ENCODE measurements at places on chromosomes 7 and 10.

- DNase-seq, result no peak
Measured at GRCh38 chr10:61857746-61858145, 43.8 kb upstream of the ARID5B start.

DNA sequence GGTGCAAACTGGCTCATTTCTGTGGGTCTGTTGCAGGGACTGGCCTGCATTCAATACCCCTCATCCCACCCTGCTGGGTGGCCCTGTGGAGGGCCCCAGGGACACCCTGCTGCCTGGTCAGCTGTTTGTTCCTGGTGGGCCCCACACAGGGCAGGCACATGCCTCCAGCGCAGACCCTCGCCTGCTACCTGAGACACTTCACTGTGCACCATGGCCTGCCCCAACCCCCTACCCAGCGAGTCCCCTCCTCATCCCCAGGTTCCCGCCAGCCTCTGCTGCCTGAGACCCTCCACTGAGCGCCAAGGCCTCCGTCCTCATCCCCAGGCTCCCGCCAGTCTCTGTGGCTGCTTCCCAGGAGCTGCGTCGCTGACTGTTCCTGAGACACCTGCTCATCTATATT is 16.8 kb downstream of the GPR146 start:
- no peak for DNase-seq

DNA sequence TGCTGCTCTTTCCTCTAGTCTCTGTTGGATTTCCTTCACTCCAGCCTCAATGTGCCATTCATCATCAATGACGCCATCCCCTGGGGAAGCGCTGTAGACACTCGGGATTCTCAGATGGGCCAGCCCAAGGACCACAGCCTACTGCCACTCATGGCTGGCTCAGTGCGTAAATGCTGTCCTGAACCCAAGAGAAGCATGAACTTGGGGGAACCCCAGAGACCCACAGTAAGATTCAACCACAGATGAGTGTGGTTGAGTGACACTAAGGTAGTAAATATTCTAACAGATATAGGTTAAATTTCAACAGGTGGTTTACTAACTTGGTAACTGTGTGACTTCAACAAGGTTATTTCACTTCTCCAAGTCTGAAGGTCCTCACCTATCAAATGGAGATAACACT is 304.1 kb downstream of the GRM8 start:
- DNase-seq, result no peak

- DNase-seq, result peak; percentile 14
Measured at GRCh38 chr7:8190119-8190895, 71.7 kb downstream of the ICA1 start.

DNA sequence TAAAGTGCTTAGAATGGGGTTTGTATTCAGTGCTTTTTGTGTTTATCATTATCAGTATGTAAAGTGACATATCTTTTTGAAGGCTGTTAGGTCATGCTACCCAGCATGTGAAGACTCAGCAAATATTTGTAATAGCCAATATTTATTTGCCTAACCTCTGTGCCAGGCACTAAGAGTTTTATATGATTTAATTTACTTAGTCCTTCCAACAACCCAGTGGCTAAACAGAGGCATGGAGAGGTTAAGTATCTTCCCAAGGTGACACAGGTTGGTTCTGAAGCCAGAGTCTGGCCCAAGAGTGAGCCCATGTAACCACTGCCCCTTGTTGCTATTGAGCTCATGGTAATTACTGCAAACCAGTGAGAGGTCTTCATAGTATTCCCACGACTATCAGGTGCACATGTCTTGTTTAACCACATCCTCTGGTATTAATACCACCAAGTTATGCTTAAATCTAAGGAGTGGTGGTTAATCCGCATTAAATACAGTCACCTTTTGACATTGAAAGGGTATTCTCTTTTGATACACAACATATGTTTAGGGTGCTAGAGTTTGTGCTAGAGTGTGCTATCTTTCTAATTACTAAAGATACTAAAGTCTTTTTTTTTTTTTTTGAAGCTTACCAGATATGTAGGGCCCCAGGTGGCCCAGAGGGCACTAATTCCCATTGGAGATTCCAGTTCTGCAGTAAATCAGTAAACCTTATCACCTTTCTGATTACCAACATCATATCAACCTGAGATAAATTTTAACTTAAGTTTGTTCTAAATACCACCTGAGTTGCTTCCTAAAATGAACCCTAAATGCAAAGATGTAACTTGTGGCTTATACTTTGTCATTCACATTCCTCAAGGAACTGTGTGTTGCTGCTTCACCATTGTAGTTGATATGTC is 2.9 kb downstream of the ADD3 start:
- DNase-seq, result no peak

DNA sequence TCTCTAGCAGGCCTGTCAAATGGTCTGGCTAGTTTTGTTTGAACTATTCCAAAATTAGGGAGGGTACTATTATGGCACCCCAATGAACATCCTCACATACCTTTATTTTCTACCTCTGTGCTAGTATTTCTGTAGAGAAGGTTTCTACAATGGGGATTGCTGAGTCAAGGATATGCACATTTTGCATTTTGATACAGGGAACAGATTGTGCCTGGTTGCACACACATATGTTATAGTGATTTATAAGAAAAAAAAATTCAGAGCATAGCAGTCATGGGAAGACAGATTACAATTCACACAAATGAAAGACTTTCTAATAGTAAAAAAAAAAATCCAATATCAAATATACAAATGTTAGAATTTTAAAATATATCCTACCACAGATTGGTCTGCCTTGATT is 14.1 kb upstream of the NRBF2 start:
- DNase-seq, result no peak

GRCh38 chr7:116873619-116874018 is 11.2 kb downstream of the CAPZA2 start:
- DNase-seq, result no peak

DNA sequence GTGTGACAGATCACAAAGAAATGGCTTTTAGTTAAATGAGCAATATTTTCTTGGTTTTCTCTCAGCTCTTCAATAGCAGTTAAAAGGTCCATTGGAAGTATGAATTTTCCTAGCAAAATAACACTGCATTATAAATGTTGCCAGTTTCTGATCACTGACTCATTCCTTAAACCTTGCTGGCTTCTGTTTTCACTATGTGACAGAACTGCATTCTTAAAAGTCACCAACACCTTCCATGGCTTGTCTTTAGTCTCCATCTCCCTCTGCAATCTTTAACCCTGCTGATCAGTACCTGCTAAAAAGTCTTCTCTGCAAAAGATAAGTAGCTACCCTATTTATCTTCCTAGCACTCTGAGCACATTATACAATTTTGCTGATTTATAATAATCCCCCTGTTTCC is 405.0 kb upstream of the LRRN3 start:
- DNase-seq, result no peak

DNA sequence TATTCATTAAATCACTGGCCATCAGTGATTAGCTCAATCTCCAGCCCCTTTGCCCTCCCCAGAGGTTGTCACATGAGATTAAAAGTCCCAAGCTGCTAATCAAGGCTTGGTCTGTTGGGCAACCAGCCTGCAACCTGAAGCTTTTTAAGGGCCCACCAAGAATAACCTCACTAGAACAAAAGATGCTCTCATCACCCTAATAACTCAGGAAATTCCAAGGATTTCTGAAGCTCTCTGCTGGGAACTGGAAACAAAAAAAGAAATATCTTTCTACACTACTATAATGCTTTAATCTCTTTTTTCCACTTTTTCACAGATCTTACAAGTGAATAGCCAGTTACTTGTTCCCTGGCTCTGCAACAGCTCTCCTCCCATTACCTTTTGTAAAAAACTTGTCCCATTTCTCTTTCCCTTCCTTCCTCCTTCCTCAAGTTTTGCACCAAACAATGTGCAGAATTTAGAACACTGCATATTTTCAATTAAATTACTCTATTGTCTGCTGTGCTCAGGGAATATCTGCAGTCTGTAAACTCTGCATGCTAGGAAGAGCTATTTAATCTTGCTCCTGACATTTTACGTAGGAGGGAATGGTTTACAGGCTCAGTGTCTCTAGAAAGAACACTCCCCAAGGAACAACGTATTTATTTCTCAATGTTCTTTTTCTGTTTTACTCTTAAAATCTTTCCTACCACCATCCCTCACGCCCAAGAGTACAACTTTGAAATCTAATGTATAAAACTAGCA is 169.1 kb downstream of the IMMP2L start:
- no peak for DNase-seq

- peak; percentile 64 for DNase-seq
Measured at GRCh38 chr10:18659125-18659818, at the start of gene ARL5B. Gene ARL5B (plus strand): TSS chr10:18659431. CDS start chr10:18659638, 207 bp downstream.

DNA sequence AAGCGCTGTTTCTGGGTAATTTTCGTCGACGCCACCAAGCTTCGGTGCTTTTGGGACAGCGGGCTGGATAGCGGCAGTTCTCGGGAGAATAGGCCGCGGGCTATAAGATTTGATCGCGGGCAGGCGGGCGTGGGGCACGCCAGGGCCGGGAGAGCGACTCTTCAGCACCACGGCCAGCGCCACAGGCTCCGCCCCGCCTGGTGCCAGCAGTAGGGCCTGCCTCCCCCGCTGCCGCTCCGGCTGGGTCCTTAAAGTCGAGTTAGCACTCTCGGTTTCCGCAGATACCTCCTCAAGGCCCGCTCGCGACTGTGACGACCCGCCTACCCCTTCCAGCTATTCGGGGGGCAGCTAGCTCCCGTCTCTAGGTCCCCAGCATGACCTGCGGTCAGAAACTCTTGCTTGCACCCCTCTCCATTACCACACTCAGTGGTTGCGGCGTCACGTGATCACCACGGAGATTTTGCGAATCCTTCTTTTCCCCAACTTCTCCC is 9.4 kb downstream of the NXPH1 start:
- DNase-seq, result no peak

DNA sequence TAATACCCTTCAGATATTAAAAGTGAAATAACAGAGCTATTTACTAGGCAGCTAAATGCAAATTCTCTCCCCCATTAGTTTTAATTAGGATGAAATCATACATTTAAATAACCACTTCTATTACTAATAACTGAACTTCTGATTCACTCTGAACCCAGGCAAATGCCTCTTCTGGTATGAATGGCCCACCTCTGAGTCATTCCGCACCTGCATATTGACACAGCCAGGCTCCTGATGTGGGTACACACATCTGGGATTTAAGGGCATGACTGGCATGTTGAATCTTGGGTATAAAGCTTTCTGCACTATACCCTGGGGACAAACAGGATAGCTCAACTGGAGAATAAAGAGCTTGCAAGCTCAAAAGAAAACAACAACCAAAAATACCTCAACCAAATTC is 140.9 kb downstream of the AUTS2 start:
- DNase-seq, result no peak

DNA sequence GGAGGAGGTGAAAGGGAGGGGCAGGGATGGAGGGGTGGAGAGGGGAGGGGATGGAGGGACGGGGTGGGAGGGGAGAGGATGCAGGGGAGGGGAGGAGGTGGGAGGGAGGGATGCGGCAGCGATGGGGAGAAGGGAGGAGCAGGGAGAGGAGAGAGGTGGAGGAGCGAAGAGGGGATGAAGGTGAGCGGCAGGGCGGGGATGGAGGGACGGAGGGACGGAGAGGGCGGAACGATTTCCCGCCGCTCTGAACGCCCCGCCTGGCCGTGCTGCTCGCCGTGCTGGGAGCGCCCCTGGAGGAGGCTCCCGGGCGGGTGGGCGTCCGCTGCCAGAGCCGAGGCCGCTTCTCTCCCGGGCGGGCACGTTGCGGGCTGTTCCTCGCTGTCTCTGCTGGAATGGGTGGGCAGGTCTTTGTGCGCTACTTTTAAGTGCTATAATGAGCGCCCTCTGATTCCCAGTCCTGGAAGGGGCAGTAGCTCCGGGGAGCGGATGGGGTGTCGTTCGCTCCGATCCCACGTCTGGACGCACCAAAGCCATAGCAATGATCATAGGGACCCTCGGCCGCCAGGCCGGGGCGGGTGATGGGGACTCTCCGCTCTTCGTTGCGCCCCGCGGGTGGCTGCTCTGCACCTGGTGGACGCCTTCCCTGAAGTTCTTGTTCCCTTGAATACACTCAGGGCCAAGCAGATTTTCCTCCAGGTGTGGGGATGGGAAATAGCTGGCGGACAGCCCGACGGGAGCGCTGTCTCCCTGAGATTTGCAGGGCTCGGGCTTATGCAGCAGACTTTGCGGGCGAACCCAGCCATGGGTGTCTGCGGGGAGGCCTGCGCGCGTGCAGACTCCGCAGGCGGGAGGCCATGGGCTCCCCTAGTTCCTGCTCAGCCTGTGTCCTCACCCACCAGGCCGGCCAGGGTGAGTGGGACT is 81.1 kb upstream of the CPXM2 start:
- DNase-seq, result no peak

DNA sequence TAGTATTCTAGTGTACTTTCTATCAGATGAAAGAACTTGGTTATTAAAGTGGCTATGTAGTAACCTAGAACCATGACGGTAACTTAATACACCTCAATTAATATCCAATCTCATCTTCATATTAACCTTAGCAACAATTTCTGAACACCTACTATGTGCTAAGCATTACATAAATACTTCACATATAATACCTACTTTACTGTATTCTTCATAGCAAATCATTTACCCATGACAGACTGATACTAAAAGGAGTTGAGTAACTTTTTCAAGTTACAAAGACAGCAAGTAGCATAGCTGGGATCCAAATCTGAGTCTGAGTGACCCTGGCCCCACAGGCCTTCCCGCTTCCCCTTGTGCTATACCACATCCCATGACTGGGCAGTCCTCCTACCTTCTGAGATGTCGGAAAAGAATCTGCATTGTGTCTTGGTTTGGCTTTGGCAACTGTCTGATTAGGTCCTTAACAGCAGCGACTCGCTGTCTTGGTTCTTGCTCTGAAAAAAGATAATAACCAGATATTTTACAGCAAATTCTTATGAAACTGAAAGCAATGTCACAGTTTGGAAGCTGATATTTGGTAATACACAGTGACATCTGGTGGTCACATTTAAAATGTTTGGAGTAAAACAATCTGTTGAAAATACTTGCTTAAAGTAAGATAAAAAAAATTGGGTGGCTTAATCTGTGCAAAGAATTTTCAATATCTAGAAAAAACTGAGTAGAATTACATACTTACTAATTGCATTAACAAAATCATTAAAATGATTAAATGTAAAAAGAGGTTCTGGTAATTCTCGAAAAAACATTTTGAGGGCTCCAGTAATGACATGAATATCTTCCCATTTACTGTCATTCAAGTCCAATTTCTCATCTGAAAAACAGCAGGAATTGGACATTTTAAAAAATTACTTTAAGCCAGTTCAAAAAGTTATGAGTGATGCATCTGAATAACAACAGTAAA is 120.1 kb downstream of the ARHGAP12 start:
- peak; percentile 9 for DNase-seq

DNA sequence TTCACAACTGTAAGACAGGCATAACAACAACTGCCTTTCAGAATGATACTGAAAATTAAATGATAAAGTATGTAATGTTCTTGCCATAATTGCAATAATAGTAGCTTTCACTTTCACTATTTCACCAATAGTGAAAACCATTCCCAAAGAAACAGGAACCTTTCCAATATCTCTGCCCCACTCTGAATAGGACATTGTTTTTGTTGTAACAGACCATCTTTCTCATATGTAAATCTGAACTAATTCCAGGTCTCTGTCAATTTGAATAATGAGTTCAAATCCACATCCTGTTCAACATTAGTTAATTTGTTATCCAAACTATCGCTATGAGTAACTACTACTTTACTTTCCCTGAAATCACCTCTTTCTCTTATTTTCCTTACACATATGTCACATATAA is 148.0 kb downstream of the LRRN3 start:
- no peak for DNase-seq

- no peak for DNase-seq
Measured at GRCh38 chr7:6432781-6433180, 15.0 kb downstream of the DAGLB start.

- no peak for DNase-seq
Measured at GRCh38 chr10:130746311-130746710, 565.2 kb downstream of the TCERG1L start.

GRCh38 chr7:37645282-37646050 is 38.1 kb upstream of the GPR141 start:
- DNase-seq, result no peak

Data from GM19239 (cell line).